ENCODE measurements at places on chromosomes 13 and 19.

DNA sequence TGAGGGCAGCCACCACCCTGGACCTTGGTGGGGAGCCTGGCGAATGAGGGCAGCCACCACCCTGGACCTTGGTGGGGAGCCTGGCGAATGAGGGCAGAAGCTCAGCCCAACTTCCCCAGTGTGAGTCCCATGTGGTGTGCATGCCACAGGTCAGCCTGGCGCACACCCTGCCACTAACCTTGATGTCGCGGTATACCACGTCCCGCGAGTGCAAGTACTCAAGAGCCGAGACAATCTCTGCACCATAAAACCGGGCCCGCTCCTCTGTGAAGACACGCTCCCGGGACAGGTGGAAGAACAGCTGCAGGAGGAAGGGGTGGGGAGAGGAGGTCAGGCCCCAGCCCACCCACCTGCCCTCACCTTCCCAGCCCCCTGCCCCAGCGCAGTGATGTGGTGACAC, 11.3 kb upstream of the CCNP start:
- DNase-seq, result no peak

- DNase-seq, result no peak
These were observed 6.4 kb downstream of the KLF2 start for GRCh38 chr19:16330806-16331690.

DNA sequence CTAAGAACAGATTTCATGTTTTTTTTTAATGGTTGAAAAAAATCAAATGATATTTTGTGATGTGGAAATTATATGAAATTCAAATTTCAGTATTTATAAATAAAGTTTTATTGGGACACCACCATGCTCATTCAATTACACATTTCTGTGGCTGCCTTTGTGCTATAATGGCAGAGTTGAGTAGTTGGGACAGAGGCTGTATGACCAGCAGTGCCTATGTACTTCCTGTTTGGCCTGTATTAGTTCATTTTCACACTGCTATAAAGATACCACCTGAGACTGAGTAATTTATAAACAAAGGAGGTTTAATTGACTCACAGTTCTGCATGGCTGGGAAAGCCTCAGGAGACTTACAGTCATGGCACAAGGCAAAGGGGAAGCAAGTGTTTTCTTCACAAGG, 33.6 kb downstream of the AKAP11 start:
- no peak for DNase-seq

GRCh38 chr13:100131863-100132574, 43.1 kb downstream of the PCCA start:
- DNase-seq, result no peak

Measured in coronary artery (tissue), 2 donors.